Stimulated activated CD4-positive, alpha-beta T cell treated with anti-CD3 and anti-CD28 coated beads, Interleukin-12 subunit alpha, Interleukin-12 subunit beta, amount 100 ng/mL, for 48 hours (primary cell): ENCODE measurements at places on chromosomes 5 and 9.

- DNase-seq = no peak
Measured at GRCh38 chr5:167696558-167697314, 594.7 kb upstream of the WWC1 start.

DNA sequence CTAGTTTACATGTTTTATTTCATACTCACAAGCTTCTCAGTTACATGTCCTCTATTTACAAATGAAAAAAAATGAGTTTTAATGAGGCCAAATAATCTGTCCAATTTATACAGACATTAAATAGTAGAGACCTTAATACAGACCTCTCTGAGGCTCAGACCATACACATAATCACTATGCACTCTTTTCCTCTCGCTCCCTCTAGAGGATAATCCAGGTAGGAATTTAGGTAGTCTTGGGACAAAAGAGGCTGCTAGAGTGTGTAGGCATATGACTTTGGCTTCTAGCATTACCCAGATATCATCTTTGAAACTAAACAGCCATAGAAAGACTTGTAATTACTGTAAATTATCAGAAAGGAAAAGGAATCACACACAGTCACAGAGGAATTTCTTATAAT lies 444.7 kb downstream of the HINT1 start:
- no peak for DNase-seq

DNA sequence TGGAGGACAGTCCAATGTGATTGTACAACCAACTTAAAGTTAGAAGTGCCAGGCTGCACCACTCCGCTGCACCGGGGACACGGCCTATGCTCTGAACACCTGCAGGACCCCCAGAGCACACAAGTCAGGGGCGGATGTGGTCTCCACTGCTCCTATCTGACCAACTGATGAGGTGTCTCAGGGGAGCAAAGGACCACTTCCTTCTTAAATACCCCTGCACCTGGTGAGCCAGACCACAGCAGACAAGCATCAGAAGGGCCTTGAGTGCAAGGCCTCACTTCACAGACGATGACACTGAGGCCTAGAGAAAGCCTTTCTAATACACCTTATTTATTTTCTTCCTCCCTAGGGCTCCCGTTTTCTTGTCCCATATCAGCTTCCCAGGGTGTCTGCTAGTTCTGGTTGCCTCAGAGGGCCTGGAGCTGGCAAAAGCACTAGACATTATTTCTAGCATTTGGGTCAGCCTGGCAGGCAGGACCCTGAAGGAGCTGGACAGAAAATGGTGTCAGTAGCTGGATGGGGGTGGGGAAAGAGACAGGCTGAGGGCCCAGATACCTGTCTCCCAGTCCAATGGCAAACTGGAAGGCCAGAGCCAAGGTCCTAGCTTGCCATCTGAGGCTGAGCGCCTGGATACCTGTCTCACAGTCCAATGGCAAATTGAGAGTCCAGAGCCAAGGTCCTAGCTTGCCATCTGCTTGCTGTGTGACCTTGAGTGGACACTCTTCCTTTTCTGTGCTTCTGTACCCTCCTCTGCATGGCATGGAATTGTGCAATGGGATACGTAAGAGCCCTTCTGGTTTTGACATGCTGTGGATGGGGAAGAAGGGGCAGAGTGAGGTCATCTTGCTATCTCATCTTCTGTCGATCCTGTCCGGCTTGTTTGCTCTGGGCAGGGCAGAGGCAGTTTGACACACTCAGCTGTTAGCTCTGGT lies 9.0 kb downstream of the CCDC69 start:
- DNase-seq = no peak

- no peak for DNase-seq
Measured at GRCh38 chr5:106443746-106444145, 1227.0 kb downstream of the EFNA5 start.

DNA sequence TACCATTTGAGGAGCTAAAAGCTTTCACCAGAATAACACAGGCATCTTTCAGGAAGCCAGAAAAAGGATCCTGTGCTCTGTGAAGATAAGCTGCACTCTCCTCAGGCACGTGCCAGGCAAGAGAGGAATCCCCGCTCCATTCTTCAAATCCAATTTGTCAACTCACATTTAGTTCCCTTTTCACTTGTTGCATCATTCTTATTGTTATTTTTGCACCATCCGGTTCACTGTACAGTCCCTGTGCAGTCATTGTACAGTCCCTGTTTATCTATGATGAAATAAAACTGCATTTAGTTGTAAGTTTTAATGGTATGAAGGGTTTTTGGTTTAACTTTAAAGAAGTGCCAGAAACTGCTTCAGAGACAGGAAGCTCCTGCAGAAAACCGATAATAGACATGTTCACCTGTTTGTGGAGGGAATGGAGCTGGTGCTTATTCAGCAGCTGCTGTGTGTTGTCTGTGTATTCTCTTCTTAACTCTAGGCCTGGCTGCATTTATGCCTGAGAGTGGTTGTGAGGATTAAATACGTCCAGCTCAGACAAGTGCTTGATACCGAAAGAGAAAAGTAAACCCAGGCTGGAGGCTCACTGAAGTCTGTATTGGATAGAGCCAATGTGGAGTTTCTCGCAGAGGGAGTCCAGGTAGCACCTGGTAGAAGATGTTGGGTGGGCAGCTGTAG lies 22.4 kb downstream of the IFNW1 start:
- DNase-seq = no peak

GRCh38 chr9:87378676-87379075 lies 119.0 kb upstream of the DAPK1 start:
- DNase-seq = no peak
